ENCODE measurements at places on chromosomes 16 and 17.

GRCh38 chr17:76390003-76390421 lies 5.6 kb downstream of the SPHK1 start:
- no peak for DNase-seq

- DNase-seq = no peak
These were observed 1717.0 kb downstream of the TP53TG3F start for GRCh38 chr16:35176449-35176848.

- DNase-seq = no peak
These were observed 70.6 kb upstream of the CLEC3A start for GRCh38 chr16:77951788-77952187.

- DNase-seq = no peak
These were observed 15.5 kb downstream of the LLGL2 start for GRCh38 chr17:75540923-75541503.

DNA sequence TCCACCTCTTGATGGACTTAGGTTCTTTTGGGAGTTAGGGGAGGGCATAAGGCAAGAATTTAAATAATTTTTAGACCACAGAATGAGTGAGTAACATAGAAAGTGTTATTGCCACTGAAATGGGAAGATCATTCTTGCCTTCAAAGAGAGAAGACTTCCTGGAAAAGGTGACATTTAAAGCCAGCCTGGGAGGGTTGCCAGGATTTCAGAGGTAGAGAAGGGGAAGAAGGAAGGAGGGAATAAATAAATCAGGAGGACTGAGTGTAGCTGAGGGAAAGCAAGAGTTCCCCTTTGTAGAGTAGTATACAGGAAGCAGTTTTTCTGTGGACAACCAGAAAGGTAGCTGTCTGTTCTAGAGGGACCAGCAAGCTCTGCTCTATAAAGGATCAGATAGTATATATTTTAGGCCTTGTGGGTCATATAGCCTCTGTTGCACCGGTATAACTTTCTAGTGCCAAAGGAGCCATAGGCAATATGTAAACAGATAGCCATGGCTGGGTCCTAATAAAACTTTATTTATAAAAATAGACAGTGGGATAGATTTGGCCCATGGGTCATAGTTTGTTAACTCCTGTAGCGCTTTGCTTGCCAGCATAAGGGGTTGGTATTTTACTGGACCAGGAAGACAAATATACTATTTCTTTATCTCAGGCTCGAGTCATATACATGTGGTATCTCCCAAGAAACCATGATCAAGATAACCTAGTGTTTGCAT lies 147.2 kb upstream of the CACNG5 start:
- DNase-seq = no peak

DNA sequence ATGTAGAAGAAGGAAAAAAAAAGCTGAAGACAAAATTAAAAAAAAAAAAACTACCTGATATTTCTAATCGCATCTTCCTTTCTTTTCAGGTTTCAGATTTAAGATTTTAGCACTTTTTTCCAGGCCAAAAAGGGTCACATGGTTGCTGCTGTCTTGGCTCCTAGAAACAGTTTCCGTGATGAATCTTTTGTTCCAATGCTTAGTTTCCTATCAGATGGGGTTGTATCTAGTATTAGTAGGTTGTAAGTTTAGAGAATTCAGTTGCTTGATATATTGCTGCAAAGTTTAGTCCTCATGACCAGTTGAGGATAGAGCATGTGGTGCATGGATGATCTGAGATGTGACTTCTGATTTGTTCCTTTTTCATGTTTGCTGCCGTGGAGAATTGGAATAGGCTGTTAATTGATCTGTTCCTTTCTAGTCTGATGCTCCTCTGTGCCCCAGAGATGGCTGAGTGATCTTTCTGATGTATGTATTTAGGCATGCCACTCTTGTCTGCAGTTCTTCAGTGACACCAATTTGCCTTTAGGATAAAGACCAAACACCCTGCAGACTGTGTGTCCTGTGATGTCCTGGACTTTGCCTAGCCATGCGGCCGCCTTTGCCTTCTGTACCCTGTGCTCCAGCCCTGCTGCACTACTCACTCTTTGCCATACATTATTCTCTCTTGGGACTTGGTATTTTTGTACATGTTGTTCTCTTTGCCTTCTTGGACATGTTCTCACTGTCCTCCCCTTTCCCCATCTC lies 94.0 kb downstream of the MRTFB start:
- DNase-seq = no peak

DNA sequence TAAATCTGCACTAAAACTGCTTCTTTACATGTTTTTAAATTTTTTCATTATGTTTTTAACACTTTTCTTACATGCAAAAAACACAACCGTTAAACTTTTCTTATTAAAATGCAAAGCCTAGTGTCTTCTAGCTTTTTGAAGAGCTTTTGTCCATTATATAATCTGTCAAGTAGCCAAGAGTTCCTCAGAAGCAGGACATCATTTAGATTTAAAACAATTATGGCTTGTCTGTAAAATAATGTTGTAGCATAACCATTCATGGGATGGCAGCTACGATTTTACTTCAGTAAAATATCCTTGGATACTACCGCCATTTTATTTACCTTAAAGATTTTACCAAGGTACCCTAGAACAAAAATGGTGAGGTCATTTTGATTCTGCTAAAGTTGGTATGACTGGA lies 2.8 kb downstream of the OMG start:
- no peak for DNase-seq

GRCh38 chr17:65064452-65065019 lies 8.0 kb upstream of the GNA13 start:
- no peak for DNase-seq

GRCh38 chr17:11627301-11627940 lies 29.2 kb downstream of the DNAH9 start:
- no peak for DNase-seq

DNA sequence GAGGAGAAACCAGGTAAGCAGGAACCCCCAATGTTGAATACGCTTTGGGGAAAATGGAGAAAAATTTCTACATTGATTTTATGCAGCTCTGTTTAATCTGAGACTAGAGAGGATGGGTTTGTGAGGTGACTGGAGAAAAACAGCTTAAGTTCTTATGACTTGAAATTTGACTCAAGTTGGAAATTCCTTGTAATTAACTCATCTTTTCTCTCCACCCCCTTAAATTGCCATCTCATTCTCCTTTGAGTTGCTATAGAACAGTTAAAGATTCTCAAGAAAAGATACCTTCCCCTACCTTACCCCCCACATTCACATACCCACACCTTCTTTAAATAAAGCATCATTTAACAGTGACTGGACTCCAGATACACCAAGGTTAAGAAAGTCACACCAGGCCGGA lies 24.2 kb downstream of the ZNRF1 start:
- DNase-seq = no peak

- DNase-seq = no peak
These were observed 143.7 kb upstream of the RCVRN start for GRCh38 chr17:10048629-10049350.

DNA sequence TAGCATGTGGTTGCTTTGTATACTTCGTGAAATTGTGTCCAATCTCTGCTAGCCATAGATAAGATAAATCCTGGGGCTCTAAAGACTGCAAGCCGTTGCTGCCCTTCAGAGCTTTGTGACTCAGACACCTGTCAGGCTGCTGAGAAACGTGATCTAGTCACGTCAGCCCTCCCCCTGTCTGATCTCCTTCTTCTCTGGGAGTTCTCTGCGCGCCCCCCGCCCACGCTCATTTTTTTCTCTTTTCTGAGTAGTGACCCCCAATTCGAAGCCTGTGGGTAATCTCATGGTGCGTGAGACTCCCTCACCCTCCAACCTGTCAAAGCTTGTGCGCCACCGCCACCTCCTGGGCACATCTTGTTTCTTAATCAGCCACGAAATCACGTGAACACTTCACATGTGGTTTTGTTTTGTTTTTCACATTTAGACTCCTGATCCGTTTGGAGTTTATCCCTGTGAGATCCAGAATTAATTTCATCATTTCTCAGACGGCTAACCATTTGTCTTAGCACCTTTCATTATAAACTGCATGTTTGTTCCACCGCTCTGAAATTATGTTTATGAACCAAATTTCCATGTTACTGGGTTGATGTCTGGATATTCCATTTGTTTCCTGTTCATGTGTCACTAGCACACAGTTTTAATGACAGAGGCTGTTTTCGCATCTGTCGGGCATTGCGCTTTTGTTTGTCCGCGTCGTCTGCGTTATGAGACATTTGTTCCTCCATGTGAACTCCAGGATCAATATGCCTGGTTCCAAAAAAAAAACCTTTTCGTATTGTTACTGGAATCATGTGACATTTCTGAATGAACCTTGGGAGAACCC lies 977 bp upstream of the ZNF778 start:
- DNase-seq = peak; percentile 77

DNA sequence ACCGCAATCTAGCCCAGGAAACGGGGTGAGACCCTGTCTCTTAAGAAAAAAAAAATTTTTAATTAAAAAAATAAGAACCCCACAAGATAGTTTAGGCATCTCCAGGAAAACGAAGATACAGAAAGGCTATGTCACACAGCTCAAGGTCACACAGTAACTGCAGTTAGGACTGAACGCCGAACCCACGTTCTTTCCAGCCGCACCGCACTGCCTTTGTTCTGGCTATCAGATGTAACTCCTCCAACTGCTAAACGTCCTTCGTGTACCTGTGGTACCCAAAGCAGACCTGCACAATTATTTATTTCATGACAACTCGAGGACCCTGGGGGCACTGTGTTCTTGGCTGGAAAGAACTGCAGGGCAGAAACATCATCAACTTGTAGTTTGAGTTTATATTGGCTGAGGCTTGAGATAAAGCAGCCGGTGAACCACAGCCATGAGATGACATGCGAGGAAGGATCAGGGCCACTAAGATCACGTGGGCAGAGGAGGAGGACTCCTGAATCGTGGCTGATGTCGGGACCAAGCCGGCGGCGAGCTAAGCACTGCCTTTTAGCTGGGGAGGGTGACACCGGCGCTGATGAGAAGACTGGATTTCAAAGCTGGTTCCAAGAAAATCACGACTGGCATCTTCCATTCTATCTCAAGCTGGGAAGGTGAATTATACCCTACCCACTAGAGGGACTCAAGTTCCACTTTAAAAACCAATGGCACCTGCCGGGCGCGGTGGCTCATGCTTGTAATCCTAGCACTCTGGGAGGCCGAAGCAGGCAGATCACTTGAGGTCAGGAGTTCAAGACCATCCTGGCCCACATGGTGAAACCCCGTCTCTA lies 20.7 kb upstream of the MNT start:
- no peak for DNase-seq

DNA sequence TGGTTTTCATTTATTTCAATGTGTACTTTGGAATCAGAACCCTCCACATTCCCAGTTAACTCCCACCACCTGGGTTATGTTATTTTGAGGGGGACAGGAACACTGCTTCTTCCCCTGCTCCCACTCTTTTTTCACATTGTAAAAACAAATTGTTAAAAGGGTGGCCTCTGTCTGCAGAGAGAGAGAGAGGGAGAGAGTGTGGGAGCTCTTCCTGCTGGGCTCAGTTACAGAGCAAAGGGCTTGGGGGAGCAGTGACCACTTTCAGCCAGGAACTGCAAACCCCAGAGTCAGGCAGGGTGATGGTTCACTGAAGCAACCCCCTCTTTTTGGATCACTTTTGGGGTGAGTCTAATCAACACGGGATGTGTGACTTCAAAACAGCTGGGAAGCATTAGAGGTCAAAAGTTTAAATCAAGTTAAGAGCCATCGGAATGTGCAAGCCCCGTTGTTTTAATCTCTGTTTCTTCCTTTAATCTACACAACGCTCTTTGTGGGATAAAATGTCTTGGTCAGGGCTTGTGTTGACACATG lies 577.0 kb upstream of the CDH11 start:
- DNase-seq = no peak

DNA sequence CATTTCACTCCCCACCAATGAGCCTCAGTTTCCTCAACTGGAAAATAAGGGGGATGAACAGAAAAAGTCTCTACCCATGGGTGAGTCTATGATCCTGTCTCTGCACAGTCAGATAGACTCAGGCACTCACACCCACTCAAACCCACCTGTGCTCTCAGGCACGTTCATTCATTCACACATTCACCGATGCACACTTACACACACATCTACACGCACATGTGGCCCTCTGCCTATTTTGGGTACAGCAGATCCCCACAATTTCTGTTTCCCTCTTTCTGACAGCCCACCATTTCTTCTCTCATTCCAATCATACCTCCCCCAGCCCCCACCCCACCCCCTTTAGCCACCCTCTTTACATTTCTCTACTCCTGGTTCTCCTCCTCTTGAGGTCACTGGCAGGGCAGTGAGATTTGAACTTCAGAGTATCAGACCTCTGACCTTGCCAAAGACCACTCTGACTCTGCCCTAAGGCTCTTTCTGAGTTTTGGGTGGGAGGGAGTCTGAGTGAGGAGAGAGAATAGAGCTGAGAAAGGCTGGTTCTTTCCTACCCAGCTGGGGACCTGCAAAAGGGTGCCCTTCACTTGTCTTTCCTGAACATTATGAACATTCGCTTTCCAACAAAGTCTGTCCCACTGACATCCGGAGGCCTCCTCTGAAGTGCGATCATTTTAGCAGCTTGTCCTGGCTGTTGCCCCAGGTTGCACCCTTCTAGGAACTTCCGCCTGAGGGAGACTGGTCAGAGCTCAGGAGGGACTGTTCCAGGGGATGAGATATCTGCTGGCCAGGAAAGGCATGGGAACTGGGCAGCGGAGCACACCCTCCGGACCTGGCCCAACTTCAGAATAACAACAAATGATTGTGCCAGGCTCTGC lies 10.1 kb upstream of the COL1A1 start:
- no peak for DNase-seq

- no peak for DNase-seq
These were observed 19.6 kb upstream of the TNS4 start for GRCh38 chr17:40520991-40521453.

DNA sequence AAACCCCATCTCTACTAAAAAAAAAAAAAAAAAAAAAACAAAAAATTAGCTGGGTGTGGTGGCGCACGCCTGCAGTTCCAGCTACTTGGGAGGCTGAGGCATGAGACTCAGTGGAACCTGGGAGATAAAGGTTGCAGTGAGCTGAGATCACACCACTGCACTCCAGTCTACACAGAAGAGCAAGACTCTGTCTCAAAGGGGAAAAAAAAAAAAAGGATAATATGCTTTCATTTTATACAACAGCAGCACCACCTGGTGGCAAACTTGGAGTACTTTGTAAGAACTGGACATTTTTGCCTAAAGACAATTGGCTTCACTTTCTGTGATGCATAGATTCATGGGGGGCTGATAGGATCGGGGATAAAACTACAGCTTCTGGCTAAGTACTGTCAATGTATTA lies 8.5 kb downstream of the CHTF8 start:
- DNase-seq = peak; percentile 61

DNA sequence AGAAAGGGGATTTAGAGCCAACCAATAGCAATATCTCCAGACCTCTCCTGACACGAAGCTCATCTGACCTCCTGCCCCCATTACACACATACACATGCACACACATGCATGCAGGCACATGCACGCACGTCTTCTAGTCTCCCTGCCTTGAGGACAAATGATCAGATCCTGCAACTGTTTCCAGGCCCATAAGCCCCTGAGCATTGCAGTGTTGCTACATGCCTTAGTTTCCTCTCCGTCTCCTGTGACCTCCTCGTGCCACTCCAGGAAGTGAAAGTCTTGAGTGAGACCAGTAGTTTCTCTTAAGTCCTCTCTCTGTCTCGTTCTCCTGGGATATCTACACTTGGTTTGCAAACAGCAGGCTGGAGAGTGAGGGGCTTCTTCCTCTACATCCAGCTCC lies 8.2 kb downstream of the CIITA start:
- no peak for DNase-seq
